ENCODE measurements at places on chromosomes 12 and 14. TPM values are rescaled to one million over a fixed set of nuclear protein-coding genes. Genes with fewer than 3 reads are reported as not detected.
A peak's percentile ranks its signal among the peaks of the same experiment; 100 is the strongest.

Gene GNB3
- polyA plus RNA-seq: 19.1 TPM

Gene DPY19L2
- polyA plus RNA-seq: 4.9 TPM

DNA sequence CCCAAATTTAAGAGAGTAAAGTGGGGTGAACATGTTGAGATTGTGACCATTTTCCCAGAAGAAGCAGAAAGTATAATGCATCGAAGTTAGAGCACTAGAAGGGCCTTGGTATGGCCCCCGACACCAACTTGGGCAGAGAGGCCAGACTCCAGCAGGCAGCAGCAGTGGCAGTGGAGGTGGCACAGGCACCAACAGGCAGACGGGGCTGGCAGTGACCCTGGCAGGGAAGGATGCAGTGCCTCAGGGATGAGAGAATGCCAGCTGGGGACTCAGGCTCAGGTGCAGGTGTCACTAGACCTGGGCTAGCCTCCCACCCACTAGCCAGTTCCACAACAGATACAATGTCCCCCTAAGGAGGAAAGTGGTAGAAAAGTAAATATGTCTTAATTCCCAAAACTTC is 27.7 kb upstream of the AMIGO2 start:
- no peak for DNase-seq

GRCh38 chr12:65672441-65672840 is 151.8 kb upstream of the HMGA2 start:
- no peak for DNase-seq

GRCh38 chr12:70415987-70416386 is 49.9 kb downstream of the KCNMB4 start:
- DNase-seq: no peak

DNA sequence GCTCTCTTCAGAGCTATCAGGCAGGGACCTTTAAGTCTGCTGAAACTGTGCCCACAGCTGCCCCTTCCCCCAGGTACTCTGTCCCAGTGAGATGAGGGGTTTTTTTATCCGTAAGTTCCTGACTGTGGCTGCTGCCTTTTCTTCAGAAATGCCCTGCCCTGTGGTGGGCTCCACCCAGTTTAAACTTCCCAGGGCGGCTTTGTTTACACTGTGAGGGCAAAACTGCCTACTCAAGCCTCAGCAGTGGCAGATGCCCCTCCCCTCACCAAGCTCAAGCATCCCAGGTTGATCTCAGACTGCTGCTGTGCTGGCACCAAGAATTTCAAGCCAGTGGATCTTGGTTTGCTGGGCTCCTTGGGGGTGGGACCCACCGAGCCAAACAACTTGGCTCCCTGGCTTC is 46.9 kb upstream of the SLC16A7 start:
- DNase-seq: no peak

Gene NAV3
- polyA plus RNA-seq: 1.4 TPM

GRCh38 chr12:75591628-75592027 is 80.2 kb upstream of the KRR1 start:
- DNase-seq: no peak

DNA sequence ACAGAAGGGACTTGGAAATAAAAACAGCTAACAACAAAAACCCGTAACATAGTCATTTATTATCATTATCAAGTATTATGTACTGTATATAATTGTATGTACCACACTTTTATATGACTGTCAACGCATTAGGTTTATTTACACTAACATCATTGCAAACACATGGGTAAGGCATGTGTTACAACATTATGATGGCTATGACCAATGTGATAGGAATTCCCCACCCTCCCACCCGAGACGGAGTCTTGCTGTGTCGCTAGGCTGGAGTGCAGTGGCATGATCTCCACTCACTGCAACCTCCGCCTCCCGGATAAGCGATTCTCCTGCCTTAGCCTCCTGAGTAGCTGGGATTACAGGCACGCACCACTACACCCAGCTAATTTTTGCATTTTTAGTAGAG is 82.6 kb downstream of the ERC1 start:
- no peak for DNase-seq

Gene TAS2R10
- polyA plus RNA-seq: not detected

Gene ACSM4
- polyA plus RNA-seq: not detected

Gene ZC3H14
- polyA plus RNA-seq: 44.0 TPM

Gene NCAPD2
- polyA plus RNA-seq: 13.7 TPM

GRCh38 chr12:118841588-118841987 is 139.8 kb upstream of the SRRM4 start:
- DNase-seq: no peak

- DNase-seq: no peak
These were observed 83.9 kb downstream of the PIK3C2G start for GRCh38 chr12:18345021-18345735.

Gene MMP14
- 17.1 TPM for polyA plus RNA-seq

Gene KRT82
- not detected for polyA plus RNA-seq

Gene MANSC4
- polyA plus RNA-seq: not detected

DNA sequence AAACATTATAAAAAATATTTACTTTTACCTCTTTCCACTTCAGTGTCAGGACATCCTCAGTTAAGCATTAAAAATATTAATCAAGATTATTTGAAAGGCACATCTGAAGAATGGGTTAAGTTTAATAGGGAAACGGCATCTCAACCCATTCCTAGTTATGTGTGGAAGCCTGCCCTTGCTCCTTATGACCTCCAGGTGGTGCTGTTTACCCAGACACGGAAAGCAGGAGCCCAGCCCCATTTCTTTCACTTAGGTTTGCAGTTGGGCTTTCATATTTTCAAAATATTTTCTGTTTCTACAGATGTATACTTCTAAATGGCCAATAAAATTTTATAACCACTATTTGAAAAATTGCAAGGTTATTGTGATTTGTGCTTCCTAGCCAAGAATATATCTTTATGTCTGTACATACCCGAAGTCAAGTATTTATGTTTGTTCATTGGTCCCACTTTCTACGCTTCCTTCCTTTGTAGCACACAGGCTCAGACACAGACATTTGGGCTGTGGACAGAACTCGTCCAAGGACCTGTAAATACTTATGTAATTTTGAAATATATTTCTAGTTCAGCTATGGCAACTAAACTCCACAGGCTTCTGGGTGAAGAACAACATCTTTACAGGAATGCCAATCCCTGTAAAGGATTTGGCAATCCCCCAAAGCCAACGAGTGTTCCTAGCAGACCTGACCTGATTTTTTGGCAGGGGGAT is 247.1 kb downstream of the AKAP6 start:
- peak; percentile 83 for DNase-seq

DNA sequence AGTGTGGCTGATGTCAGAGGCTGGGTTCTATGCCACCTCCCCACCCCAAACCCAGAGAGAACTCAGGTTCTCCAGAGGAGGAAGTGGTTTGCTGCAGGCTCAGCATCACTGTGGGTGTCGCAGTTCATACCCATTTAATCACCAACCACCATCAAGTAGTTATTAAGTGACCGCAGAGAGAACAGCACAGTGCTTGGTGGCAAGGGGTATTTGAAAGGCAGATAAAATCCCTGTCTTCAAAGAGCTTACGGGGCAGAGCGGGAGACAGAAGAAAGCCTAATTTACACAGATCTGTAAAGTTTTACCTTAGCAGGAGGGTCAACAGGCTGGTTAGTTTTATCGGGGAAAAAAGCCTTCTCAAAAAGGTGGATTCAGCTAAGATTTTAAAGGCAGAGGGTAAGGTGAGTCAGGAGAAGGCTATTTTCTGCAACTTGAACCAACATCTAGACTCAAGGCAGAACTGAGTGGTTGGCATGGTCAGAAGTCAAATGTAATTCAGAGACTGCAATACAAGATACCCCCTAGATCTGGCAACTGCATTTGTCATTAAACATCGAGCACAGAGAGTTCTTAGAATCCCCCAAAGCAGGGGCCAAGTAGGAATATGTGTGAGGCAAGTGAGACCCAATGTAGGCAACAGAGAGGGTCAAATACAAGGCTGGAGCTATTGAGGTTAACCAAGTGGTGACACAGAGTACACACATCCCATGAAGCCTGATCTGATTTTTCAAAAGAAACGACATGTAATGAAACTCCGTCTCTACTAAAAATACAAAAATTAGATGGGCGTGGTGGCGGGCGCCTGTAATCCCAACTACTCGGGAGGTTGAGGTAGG is 13.2 kb downstream of the PXN start:
- no peak for DNase-seq

DNA sequence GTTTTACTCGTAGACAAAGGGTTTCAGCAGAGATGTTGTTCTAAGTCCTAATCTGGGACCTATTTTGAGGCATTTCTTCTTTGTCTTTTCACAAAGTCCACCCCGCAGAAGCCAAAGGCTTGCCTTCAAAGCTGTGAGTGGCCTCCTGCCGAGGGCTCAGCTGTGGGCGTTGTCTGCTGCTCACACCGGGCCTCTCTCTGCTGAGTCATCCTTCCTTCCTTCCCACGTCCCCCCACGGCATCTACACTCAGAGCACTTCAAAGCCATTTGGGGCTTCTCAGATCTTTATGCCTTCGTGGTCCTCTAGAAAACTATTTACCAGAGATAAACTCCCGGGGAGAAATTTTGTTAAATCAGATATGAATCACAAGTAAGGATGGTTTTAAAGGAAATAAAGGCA is 115.9 kb upstream of the TMPO start:
- DNase-seq: peak; percentile 74

Gene MYL6
- 2,273 TPM for polyA plus RNA-seq

GRCh38 chr12:4449851-4450221 is 4.2 kb upstream of the FGF6 start:
- no peak for DNase-seq

- no peak for DNase-seq
These were observed 5.6 kb upstream of the LHX5 start for GRCh38 chr12:113477171-113477841.

Gene HOXC5
- polyA plus RNA-seq: 1.1 TPM

DNA sequence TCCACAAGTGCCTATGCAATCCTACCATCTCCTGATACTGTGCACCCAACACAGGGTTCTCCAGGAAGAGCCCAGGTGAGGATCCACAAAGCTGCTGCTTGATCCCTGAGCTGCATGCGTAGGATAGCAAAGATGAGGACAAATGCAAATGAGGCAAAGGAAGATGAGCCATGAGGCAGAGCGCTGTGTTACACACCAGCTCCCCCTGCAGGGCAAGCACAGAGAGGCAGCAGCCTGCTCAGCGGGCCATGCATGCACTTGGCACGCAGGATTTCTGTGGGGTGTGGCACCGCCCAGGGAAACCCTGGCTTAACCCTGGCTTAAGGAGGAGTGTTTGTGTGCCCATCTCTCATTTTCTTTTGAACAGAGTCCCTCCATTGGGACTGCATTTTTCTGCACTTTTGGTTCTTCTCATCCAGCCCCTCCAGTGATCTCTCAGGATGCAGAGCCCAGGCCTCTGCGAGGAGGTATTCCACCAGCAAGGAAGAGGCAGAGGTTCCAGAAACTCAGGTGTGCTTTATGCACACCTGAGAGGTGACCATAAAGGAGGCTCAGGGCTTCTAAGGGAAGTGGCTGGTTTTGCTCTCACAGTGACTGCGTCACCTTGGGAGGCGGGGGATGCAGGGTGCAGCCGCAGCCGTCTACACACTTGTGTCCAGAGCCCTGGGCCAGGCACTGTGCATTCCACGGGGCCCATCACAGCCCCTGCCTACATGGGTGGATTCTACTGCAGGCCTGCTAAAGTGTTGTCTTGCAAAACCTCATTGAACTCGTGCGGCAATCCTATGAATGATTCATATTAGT is 973.3 kb upstream of the TMEM132C start:
- DNase-seq: peak; percentile 78

Gene ALDH1L2
- polyA plus RNA-seq: 6.5 TPM

Gene IL23A
- polyA plus RNA-seq: 3.1 TPM

DNA sequence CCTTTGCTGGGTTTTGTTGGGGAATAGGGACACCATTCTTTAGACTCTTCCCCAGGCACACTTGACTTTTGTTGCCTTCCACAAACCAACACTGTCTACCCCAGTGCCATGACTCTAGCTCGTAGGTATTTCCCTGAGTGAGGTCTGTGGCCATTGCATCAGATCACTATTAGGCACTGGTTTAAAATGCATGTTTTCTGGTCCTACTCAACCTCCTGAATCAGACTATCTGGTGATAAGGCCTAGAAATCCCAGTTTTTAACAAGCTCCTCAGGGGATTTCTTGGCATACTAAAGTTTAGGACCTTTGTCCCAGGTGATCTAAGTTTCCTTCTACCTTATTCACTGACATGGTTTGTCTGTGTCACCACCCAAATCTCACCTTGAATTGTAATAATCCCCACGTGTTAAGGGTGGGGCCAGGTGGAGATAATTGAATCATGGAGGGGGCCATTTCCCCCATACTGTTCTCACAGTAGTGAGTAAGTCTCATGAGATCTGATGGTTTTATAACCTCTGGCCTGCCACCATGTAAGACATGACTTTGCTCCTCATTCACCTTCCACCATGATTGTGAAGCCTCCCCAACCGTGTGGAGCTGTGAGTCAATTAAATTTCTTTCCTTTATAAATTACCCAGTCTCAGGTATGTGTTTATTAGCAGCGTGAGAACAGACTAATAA is 87.8 kb upstream of the PSMC1 start:
- no peak for DNase-seq

GRCh38 chr12:27844366-27845090 is 64.5 kb upstream of the MANSC4 start:
- peak; percentile 23 for DNase-seq

- no peak for DNase-seq
These were observed 162.5 kb downstream of the DPF3 start for GRCh38 chr14:72731252-72732020.

GRCh38 chr12:67299926-67300325 is 30.8 kb downstream of the CAND1 start:
- no peak for DNase-seq

DNA sequence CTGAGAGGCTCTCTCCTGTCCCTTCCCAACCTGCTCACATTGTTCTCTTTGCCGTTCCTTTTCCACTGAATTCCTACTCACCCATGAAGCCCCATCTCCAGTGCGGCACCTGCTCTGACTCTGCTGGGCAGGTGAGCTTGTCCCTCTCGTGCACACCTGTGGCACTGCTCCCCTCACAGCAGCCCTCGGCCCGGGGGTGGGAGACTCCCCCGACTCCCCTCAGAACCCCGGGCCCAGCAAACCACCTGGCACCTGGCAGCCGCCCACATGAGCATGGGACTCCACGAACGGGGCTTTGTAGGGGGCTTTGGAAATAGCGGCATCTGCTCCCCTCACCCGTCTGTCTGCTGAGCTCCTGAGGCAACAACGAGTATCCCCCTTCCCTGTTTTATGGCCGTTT is 162.4 kb upstream of the PRMT8 start:
- no peak for DNase-seq

Gene KRT73
- not detected for polyA plus RNA-seq

GRCh38 chr14:94663538-94663937 is 51.3 kb downstream of the SERPINA3 start:
- DNase-seq: no peak

DNA sequence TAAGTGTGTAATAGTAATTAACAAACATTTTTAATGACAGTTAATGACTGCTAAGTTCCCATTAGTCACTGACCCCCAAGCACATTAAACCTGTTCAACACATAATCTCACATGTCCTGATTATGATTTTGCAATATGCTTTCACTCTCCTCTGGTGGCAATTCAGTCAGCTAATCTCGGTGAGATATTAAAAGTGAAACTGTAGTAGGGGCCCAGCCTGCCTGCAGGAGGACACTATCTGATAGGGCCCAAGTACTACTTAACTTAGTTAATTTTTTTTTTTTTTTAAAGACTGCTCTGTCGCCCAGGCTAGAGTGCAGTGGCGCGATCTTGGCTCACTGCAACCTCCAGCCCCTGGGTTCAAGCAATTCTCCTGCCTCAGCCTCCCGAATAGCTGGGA is 48.8 kb downstream of the CIT start:
- DNase-seq: no peak
